Stimulated activated CD4-positive, alpha-beta T cell treated with anti-CD3 and anti-CD28 coated beads, Interleukin-12 subunit alpha, Interleukin-12 subunit beta, amount 100 ng/mL, for 48 hours (primary cell): ENCODE measurements at places on chromosomes 11 and 22.

GRCh38 chr11:32786811-32787210 is 7.7 kb downstream of the CCDC73 start:
- no peak for DNase-seq

DNA sequence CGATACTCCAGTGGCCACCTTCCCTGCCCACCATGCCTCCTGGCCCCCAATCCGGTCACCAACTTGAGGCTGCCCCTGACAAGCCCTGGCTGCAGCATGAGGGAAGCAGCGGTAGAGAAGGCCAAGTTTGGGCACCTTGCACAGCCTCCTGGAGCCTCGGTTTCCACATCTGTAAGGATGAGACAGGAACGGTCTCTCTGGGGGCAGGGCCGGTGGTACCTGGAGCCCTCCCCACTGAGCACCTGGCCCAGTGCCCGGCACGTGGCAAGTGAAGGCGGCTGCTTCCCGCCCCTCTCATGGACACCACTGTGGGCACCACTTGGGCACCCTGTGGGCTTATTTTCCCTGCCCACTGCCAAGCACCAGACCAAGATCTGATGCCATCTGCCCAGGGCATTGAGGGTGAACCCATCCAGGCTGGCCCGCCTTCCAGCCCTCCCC is 77.8 kb downstream of the CDKN1C start:
- no peak for DNase-seq

GRCh38 chr11:11458485-11458884 is 105.4 kb upstream of the CSNK2A3 start:
- no peak for DNase-seq

- no peak for DNase-seq
These were observed 3.6 kb downstream of the C11orf87 start for GRCh38 chr11:109425554-109425953.

GRCh38 chr11:40187295-40187694 is 1272.2 kb downstream of the LRRC4C start:
- no peak for DNase-seq

DNA sequence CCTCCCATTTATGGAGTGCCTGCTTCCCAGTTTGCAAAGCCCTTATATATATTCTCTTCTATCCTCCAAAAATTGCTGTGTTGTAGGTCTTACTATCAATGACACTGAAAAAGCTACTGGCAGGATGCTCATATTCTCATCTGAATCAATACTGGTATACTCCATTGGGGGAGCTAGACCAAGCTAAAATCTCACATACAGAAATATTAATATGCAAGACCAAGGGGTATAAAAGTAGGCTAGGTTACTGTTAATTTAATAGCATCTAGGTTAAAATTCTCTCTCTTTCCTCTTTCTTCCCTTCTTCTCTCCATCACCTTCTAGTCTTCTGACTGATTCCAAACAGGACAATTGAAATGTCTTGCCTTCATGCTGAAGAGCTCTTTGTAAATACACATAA is 17.1 kb upstream of the BDNF start:
- no peak for DNase-seq

DNA sequence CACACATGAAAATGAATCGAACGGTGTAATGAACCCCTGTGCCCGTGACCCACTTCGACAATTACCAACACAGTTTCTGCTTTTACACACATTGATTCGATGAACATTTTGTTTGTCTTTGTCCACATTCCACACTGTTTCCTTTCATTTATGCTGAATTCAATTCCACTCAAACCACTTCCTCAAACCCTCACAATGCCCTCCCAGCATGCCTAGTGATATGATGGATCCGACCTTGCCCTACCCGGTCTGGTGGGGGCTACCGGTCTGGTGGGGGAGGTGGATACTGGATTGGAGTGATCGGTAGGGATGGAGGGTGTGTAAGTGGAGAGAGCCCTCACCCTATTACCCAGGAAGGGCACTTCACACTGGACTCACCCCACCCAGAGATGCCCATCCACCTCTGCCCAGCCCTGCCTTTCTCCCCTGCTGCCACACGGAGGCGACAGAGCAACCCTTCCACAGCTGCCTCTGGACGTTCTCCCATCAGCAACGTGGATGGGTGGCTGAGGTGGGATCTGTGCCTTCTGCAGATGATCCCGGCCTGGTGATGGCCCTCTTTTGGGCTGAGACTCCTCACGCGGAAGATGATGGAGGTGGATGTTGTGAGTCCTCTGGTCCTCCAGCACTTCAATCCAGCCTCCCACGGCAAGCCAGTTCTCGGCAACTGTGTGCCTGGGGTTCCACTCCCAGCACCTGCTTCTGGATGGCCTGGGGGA is 33.0 kb upstream of the P2RY2 start:
- DNase-seq, result peak; percentile 56
